ENCODE measurements at places on chromosomes 1 and 21.
A peak's percentile ranks its signal among the peaks of the same experiment; 100 is the strongest.

DNA sequence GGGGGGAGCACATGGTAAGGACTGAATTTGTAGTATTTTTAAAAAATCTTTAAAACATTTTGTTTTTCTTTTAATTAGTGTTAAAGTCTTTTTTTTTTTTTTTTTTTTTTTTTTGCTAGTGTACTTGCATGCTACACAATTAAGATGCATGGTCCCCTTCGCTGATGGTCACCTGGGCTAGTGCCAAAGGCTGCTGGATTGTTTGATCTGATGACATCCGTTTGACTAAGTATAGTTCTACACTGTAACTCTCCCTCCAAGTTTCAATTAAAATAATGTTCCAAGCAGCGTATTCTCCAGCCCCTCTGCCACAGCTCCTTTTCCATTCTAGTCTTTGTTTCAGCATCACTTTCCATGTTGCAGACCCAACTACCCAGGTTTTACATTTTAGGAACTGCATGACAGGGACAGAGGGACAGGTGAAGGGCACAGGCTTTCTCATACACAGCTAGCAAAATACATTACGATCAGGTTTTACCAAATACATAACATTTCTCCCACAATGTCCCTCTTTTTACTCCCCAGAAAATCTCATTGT lies 852 bp upstream of the RAVER2 start:
- DNase-seq, result no peak

- DNase-seq, result no peak
Measured at GRCh38 chr1:55572878-55573734, 357.9 kb upstream of the USP24 start.

GRCh38 chr21:32921632-32922230 lies 104.0 kb upstream of the OLIG2 start:
- peak; percentile 65 for DNase-seq

- no peak for DNase-seq
Measured at GRCh38 chr1:214234635-214235025, 46.3 kb upstream of the SMYD2 start.

DNA sequence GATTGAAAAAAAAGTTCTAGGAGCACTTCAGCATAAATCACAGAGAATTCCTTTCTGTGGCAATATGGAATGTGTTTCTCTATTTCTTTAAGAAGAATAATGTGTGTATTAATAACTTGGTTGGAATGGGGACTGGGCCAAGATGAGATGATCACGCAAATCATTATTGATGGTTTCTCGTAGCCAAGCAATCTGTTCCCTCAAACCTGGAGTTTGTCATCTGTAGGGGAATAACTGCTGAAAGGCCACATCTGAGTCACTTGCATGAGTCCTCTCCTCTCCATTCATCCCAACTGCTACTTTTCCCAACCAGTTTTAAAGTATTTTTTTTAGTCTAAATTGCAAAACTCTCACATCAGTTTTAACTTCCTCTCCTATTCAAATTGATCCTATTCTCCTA lies 480.4 kb downstream of the PLPP3 start:
- no peak for DNase-seq

DNA sequence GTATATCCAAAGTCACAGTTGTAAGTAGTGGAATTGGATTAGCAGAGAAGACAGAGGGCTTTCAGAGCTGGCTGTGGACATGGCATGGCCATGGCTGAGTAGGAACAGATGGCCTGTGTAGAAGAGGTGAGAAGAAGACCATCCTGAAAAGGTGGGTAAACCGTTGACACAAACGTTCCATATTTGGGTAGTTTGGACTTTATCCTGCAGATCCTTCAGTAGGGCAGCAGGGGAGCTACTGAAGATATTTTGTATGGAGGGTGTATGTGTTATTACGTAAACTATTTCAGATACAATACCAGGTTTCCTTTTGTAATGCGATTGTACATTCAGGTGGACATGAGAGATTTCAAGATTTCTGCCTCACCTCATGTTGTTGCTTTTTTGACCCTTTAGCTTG lies 1.6 kb downstream of the UTP11 start:
- DNase-seq, result no peak

- no peak for DNase-seq
Measured at GRCh38 chr1:44717653-44718052, 13.3 kb downstream of the RNU5D-1 start.

GRCh38 chr1:211625040-211625439 lies 46.1 kb upstream of the SLC30A1 start:
- no peak for DNase-seq

DNA sequence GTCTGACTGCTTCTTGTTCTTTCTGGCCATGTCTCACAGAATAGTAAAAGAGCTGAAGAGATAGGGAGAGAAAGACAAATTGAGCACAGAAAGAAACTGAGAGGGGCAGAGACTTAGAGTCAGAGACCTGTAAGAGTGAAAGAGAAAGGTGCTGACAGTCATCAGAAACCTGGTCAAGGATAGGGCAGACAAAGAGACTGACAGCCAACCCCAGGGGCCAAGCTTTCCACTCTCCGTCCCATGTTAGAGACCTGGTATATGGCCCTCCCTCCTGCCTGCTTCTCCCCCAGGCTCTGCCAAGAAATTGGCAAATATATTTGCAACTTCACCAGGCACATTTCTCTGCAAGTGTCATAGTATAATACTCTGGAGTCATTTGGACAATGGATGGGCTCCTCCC lies 64.6 kb downstream of the RHBG start:
- DNase-seq, result no peak

DNA sequence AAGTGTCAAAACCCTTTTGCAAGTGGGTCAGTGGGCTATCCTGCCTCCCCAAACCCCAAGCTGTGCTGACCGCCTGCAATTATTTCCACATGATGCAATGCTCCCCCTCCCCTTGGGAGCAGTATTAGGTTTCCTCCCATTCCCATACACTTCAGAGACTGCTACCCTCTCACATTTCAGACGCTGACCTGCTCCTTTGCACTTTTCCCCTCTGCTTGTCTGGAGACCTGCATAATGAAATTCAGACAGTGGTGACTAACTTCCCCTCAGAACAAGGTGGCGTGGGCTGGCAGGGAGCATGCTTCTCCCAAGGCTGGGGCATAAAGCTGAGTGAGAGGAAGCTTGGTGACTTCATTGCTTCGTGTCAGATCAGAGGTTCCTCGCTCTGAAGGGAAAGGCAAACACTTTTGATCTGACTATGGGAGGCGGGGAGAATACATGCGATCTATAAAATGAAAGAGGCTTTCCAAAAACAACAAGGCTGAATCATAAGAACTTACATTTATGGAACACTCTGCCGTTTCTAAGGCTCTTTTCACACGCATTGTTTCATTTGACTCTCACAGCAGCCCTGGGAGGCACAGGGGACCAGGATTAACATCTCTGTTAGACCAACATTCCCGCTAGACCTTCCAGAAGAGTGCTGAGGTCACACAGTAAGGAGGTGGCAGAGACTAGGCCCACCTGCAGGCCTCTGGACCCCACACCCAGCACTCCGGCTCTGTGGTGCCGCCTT lies 27.5 kb upstream of the ROR1 start:
- DNase-seq, result no peak

GRCh38 chr1:165350840-165351239 lies 5.7 kb downstream of the LMX1A start:
- no peak for DNase-seq

- DNase-seq, result no peak
Measured at GRCh38 chr1:3954170-3955169, 54.4 kb upstream of the C1orf174 start.

- DNase-seq, result no peak
Measured at GRCh38 chr1:153941826-153942725, 4.4 kb downstream of the DENND4B start.
